ENCODE measurements at places on chromosomes 2 and 18. TPM values are rescaled to one million over a fixed set of nuclear protein-coding genes. Genes with fewer than 3 reads are reported as not detected.

- DNase-seq, result no peak
Measured at GRCh38 chr18:71209944-71210343, 921.1 kb downstream of the SOCS6 start.

GRCh38 chr18:59686260-59686659, 11.0 kb downstream of the CCBE1 start:
- DNase-seq, result no peak

DNA sequence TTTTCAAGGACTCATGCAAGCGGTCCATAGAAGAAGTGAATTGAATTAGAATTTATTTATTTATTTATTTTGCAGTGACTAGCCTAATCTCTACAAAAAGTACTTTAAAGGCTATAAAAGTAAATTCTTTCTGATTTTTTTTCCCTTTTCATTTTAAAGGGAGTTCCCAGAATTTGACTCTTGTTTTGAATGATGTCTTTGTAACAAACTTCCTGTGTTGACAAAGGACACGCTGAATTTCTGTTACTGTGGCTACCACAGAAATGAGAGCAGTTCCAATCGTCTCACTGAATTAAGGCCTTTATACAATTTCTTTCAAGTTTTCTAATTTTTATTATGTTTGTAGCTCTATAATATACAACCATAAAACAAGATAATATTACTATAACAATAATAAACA, 46.3 kb upstream of the LPIN2 start:
- no peak for DNase-seq

DNA sequence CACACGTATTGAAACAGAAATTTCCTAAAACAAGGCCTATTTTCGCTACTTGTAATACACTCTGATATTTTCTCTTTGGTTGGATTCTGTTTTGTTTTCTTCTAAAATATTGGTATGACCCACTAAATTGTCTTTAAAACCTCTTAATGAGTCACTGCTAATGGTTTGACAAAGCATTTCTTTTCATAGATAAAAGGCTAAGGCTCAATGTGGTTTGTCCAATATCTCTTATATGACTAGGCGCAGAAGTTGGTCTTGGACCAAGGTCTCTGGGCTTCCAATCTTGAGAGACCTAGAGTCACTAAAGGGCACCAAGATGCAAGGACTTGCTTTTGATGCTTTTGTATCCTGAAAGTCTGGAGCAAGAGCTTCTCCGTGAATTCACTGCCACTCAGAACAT, 498.2 kb upstream of the TCF4 start:
- no peak for DNase-seq

DNA sequence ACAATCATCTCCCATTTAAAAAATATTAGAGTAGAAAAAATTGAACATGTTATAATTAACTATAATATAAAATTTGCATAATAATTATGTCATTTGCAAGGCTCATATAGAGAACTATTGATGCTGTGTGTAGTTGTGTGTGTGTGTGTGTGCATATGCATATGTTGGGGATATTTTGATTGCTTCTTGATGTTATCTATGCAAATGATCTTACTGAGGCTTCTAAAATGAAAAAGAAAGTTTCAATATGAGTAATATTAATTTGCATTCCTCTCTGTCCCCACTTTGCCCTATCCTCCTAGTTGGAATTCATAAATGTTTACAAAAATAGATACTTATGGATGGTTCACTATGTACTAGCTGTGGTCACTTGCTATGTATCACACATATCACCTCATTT, 523.3 kb downstream of the TRIB2 start:
- no peak for DNase-seq

- DNase-seq, result no peak
Measured at GRCh38 chr2:125427721-125428315, 1228.1 kb upstream of the GYPC start.

DNA sequence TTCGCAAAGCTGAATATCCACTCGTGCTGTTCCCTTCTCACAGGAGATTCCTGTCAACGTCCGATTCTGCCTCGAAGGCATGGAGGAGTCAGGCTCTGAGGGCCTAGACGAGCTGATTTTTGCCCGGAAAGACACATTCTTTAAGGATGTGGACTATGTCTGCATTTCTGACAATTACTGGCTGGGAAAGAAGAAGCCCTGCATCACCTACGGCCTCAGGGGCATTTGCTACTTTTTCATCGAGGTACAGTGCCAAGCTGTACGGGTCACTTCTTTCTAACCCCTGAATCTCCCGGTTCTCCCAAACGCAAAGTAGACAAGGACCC, 14.6 kb downstream of the CNDP2 start:
- DNase-seq, result no peak

DNA sequence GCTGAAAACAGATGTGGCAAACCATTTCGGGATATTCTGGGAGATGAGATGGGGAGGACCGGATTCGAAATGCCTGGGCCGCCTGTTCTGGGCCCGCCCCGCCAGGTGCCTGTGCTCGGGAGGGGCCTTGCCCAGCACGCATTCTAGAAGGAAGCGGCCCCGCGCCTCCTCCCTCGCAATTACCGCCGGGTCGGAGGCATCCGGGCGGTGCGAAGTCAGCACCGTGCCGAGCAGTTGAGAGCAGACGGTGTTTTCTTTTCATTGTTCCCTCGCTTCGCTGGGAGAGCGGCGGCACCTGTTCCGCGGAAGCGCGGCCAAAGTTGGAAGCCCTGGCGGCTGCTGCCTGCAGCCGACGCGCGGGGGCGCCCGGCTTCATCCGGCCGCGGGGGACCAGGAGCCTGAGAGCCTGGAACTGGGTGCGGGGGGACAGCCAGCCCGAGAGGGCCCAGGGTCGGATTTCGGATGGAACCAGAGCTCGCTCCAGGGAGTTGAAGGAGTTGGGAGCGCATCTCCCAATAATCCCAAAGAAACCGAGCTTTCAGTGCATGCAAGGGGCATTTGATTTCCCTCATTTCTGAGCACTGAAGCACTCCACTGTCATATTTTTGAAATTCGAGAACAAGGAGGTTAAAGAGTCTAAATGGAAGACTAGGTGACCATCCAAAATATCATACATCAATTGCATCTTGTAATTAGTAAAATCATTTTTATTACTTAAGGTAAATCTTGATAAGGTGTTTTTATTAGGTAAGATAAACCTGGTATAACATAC, 241.8 kb upstream of the RAB12 start:
- DNase-seq, result peak; percentile 41

DNA sequence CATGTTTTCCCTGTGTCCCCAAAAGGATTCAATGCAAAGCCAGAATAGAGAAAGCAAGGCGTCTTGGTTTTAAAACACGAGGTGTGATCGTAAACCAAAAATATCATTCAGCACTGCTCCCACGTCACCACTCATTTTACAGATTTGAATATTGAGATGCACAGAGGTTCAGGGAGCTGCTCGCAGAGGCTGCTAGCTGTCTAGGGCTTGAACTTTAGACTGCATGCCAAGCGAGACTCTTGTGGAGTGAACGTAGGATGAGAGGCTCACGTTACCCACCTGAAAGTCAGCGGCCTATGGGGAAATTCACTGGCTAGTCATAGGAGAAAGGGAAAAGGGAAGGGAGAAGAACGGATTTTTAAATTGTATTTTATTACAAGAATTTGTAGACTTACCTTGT, 130.1 kb downstream of the MBP start:
- DNase-seq, result no peak

DNA sequence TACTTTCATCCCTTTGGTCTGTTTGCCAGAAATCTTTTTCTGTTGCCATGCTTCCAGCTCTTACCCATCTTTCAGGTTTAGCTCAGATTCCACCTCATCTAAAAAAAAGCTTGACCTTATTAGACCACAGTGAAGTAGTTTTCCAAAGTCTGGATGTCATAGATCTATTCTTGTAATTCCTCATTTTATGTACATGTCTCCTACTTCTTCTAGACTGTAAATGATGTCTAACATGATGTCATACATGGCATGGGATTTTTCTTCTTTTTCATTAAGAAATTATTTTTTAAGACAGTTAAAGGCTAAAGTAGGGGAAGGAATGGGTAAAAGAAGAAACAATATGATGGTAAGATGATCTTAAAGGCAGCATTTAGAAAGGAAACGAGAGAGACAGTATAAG, 11.3 kb downstream of the GLS start:
- DNase-seq, result no peak

CRYGD gene
- not detected for polyA plus RNA-seq

DGUOK gene
- 126 TPM for polyA plus RNA-seq

REG3A gene
- not detected for polyA plus RNA-seq

LRRC30 gene
- not detected for polyA plus RNA-seq

PIEZO2 gene
- polyA plus RNA-seq, result 1.5 TPM

VIT gene
- polyA plus RNA-seq, result not detected

ZSWIM2 gene
- not detected for polyA plus RNA-seq

TFCP2L1 gene
- polyA plus RNA-seq, result 0.74 TPM

FAM228A gene
- polyA plus RNA-seq, result not detected

BOLL gene
- polyA plus RNA-seq, result 0.12 TPM
